ENCODE measurements at places on chromosomes 1 and 21.

- DNase-seq: peak; percentile 79
Measured at GRCh38 chr1:160951443-160952128, 3.0 kb downstream of the ITLN2 start.

DNA sequence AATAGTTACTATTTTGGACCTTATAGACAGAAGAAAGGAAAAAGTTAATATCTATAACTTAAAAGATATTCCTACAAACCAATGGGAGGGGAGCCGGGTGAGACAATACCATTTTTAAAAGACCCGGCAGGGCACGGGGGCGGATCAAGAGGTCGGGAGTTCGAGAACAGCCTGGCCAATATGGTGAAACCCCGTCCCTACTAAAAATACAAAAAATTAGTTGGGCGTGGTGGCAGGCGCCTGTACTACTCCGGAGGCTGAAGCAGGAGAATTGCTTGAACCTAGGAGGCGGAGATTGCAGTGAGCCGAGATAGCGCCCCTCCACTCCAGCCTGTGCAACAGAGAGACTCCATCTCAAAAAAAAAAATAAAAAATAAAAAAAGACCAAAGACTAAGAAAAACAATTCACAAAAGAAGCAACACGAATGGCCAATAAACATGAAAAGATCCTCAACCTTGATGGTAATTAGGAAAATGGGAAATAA lies 1.2 kb upstream of the PSMB2 start:
- DNase-seq: no peak

DNA sequence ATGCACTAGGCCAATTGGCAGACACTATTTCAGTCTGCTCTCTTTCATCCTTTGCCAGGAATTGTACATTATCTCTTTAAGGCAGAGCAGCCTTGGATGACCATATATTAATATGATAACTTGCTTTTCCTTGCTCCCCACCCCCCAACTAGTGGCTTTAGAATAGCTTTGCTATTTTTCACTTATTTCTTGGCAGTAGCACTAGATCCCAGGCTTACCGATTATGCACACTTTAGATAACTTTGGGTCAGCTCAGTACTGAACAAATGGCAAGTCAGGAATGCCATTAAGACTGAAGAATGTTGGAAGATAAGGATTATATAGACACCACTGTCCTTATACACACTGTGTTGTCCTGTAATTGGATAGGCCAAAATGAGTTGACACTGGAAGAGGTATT lies 146.4 kb downstream of the FGGY start:
- no peak for DNase-seq

DNA sequence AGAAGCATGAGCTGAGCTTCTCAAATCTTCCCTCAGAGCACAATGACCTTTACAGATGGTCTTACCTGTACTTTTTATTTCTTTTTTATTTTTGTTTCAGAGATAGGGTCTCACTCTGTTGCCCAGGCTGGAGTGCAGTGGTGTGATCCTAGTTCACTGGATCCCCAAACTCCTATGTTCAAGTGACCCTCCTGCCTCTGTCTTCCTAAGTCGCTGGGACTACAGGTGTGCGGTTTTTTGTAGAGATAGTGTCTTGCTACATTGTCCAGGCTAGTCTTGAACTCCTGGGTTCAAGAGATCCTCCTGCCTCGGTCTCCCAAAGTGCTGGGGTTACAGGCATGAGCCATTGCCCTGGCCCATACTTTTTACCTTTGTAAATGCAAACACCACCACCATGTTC lies 56.0 kb upstream of the LPGAT1 start:
- no peak for DNase-seq

GRCh38 chr1:79281442-79281841 lies 274.9 kb upstream of the ADGRL4 start:
- no peak for DNase-seq

DNA sequence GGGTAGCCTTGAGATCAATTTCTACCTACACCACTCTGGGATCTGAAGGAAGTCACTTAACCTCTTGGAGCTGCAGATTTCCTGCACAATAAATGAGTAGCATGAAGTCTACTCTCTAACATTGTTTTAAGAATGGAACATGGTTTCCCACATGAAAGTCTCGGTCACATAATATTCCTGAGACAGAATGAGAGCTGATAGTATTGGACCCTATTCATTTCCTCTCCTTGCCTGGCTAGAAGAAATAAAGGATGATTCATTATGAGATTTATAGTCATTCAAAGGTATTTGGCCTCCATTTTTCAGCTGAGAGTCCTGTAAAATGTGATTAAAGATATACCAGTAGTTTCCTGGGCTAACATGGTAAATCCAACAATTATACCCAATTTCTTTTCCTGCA lies 56.7 kb downstream of the ARHGAP29 start:
- no peak for DNase-seq

DNA sequence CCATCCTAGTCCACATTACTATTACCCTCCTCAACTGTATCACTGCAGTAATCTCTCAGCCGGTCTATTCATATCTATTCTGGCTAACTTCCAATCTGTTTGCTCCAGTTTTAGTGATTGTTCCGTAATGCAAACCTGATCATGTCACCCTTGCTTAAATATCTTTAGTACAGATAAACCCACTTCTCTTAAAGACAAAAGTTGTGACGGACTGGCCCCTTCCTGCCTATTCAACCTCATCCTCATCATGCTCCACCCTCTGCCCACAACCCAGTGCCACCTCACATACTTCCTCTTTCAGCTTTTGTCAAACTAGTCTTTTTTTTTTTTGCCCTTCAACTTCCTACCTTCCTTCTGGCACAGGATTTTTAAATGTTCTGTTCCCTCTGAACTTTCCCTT lies 2.8 kb upstream of the C1orf162 start:
- DNase-seq: no peak

- no peak for DNase-seq
Measured at GRCh38 chr1:31718327-31718897, 14.6 kb upstream of the COL16A1 start.

DNA sequence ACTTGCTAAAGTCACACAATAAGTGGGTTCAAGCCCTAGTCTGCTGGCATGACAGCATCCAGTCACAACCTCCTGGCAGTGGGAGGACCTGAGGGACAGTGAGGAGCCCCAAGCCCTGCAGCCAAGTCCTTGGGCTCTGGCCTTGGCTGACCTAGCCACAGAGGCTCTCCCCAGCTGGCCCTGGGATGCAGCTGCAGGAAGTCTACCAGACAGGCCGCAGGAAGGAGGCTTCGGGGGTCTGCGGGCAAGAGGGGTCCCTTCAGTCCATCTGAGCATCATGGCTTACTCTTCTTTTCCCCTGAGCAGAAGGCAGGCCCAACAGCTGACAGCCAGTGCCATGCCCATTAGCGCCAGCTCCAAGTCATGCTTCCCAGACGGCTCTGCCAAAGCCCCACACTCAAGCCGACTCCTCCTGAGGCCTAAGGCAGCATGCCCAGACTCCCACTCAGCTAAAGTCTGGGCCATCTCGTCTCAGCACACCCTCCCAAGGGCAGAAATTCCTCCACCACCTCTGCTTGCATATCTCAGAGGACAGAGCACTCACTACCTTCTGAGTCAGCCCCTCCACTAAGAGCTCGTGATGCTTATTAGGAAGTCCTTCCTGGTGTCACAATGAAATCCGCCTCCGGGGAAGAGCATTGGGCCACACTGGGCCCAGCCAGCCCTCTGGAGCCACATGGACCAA lies 20.1 kb downstream of the SLC1A7 start:
- no peak for DNase-seq

- DNase-seq: no peak
Measured at GRCh38 chr1:229640455-229640854, 14.4 kb downstream of the URB2 start.

DNA sequence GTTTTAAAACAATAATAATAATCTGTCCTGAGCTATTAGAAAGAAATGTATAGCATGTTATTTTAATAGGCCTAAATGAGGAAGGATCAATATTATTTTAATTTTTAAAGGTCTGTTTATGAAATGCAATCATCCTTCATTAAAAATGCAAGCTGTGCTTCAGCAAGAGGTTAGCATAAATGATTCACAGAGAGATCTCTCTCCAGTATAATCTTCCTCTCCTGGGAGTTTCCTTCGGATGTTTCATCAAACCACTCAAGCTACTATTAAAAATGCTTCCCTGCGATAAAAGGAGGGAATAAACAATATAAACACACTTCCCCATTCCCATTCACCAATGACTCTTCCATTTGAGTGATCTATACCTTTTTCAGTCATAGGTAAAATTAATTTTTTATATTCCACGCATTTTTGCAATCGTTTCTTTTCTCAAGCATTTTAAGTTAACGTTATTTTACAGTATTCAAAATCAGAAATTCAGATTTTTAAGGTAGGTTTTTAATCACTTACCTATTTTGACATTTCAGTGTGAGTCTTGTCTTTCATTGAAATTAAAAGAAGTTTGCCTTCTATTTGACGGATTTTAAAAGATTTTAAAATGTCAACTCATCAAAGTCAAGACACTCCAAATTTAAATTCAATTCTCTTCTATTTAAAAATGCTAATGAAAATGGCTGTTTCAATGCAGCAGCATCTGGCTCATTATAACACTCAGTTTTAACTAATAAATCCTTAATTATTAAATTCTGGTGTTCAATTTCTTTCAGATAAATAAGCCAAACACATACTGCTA lies 64.3 kb downstream of the RERE start:
- DNase-seq: no peak

DNA sequence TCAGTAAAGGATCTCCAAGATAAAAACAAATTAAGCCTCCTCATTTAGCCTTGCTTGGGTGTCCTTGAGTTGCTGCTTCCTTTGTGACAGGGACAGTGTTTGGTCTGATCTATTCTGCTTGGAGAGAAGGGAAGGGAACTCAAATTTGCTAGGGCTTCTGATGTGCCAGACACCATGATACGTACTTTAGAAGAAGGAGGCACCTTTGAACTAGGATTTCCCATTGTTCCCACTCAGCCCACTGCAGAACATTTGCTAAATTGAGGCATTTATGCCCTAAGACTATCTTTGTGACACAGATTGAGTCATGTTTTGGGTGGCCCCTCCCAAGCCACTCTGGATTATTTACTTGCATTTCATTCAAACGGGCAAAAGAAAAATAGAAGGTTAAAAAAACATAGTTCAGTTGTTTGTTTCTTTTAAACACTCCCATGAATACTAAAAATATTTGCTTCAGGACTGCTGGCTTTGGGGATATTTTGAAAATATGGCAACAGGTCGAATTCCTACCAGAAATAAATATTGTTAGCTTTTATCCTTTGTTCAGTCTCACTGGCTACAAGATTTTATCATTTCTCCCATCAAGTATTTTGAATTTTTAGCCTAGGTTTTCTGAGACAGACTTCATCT lies 81.9 kb upstream of the WLS start:
- no peak for DNase-seq

DNA sequence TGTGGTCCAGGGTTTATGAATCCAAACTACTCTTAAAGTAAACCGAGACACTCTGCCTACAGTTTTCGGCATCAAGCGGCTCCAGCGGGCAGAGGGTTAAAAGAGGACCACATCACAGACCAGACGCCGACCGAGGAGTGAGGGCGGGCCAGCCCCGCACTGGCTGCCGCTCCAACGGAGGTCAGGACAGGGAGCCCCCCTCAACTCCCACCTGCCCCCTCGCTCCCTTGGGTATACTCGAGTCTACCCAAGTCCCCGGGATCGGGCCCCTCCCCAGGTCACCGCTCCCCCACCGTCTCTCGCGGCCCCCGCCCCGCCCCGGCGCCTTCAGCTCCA lies 312 bp downstream of the ARNT start:
- peak; percentile 51 for DNase-seq

DNA sequence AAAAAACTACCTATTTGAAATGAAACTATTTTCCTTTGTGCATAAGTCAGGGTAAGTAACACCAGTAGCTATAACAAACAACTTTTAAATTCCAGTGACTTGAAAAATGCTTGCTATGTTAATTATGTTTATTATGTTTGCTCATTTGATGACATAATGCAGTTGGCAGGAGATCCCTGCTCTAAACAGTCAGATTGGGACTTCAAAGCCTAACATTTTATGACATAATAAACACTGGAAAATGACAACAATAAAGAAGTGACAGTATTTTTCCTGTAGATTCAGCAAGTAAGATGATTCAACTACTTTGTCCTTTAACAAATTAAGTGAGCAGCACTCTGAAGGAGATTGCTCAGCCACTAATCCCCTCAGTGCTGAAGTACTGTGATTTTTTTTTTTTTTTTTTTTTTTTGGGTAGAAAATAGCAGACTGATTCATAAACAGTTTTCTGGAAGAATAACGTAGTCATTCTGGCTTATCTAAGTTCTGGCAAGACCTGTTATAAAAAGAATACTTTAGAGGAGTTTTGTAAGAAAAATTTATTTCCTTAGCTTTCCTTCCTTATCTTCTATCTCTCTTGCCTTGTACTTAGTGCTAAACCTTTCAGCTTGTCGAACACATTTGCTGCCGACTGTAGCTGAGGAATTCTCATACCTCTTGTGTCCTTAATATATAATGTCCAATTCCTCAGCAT lies 207.2 kb downstream of the PTGER3 start:
- no peak for DNase-seq

DNA sequence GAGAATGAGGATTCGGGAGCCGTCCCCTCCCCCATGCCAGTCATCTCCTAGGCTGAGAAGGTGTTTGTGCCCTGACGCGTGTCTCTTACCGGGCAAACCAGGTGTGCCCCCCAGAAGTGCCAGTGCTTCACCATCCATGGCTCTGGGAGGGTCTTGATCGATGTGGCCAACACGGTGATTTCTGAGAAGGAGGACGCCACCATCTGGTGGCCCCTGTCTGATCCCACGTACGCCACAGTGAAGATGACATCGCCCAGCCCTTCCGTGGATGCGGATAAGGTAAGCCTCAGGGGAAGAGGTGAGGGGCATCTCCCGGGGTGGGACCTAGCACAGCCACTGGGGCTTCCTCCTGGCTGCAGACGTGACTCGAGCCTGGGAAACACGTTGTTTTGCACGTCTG lies 959 bp downstream of the PADI6 start:
- DNase-seq: no peak

DNA sequence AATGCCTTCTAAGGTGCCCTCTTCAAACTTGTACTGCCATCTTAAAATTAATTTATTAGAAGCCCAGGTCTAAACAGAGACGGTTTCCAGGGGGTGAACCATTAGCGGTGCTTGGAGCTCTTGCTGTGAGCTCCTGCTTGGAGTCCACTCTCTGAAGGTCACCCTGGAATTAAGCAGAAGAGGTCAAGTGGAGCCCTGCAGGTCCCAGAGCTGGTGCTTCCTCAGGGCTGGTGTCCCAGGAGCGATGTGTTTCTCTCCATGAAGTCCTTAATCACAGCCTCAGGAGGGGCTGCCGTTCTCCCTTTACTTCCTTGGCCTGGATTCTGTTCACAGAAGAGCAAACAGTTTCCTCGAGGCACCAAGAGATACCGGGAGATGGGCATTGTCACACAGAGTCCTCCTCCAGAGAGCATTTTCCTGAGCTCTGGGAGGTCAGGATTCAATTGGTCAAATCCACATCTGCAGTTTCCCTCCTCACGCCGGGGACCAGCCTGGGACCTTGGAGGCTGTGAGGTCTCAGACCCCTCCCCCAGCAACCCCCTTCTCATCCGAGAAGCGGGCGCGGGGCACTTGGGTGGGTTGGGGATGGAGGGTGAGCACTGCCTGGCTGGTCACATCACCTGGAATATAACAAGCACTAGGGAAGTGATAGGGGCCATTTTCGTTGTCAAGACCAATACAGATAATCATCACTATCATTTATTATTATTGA lies 310.4 kb downstream of the AJAP1 start:
- DNase-seq: no peak

- no peak for DNase-seq
Measured at GRCh38 chr1:67148516-67149178, 13.9 kb upstream of the C1orf141 start.

Data from hematopoietic multipotent progenitor cell treated with erythropoietin and hydrocortisone succinate and interleukin-3 and kit ligand, for 15 days (in vitro differentiated cells).